ENCODE measurements at places on chromosomes 5 and 9.

DNA sequence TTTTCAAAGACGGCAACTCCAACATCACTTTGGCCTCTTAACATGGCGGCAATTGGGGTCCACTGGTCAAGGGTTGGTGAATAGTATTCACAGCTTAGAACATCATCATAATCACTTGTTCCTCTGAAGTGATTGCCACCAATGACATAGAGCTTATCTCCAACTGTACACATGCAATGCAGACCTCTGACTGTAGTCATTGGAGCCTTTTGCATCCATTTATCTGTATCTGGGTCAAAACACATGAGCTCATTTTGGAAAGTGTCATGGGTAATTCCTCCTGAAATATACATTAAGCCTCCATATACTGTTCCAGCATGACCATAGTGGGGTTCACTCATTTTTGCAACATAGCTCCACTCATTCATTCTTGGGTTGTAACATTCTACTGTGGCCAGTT, 2.0 kb downstream of the KLHL9 start:
- no peak for DNase-seq

- peak; percentile 57 for DNase-seq
Measured at GRCh38 chr9:130265431-130266235, at the start of gene HMCN2. HMCN2 (plus strand) TSS chr9:130265760; CDS start chr9:130265879, 119 bp downstream.

GRCh38 chr9:8750639-8751051, 951.1 kb upstream of the DMAC1 start:
- DNase-seq: peak; percentile 46

- no peak for DNase-seq
Measured at GRCh38 chr9:136295542-136296433, 8.1 kb downstream of the CCDC187 start.

DNA sequence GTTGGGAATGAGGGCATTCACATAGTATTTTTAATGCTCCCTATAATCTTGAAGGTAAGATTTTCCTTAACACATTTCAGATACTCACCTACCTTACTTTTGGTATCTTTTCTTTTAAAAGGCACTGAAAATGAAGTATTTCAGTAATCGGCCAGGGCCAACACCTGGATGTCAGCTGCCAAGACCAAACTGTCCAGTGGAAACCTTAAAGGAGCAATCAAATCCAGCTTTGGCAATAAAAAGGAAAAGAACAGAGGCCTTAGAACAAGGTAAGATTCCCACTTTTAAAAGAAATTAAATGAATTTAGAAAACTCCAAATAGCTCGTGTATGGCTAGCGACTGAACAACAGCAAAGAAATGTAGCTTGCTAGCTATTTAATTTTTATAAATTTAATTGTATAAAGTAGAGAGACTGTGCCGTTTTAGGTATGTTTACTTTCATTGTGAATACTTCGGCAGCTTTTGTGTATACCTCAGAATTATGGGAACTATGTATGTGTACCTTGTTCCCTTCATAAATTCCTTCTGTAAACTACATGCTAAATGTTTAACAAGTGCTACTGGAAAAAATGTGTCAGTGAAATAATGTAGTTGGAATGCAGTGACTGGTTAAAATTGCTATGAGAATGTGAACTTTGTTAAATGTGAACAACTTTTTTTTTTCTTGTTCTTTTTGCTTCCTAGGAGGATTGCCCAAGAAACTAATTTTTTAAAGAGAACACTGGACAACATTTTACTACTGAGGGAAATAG, 41.9 kb downstream of the CDK7 start:
- no peak for DNase-seq

GRCh38 chr5:168318240-168318639, 26.8 kb downstream of the WWC1 start:
- no peak for DNase-seq

GRCh38 chr5:97534166-97534565, 351.1 kb upstream of the RIOK2 start:
- peak; percentile 53 for DNase-seq

- DNase-seq: no peak
Measured at GRCh38 chr5:96146675-96147074, 185.0 kb upstream of the ELL2 start.

DNA sequence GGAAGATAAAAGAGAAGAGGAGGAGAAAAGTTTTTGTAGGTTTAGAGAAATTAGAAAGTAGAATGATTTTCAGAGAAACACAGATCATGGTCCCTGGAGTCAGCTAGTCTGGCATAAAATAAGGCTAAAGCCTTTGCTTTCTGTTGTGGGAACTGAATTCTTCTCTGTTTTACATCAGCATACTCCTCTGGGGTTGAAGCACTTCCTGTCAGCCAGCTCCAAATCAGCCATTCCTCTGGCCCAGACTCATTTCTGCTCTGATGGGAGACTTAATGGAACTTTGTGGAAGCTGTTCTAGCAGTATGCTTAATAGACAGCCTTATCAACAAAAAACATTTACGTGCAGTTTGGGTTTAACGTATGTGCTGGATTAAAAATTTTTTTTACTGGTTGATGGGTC, 143.2 kb downstream of the HMHB1 start:
- DNase-seq: no peak

DNA sequence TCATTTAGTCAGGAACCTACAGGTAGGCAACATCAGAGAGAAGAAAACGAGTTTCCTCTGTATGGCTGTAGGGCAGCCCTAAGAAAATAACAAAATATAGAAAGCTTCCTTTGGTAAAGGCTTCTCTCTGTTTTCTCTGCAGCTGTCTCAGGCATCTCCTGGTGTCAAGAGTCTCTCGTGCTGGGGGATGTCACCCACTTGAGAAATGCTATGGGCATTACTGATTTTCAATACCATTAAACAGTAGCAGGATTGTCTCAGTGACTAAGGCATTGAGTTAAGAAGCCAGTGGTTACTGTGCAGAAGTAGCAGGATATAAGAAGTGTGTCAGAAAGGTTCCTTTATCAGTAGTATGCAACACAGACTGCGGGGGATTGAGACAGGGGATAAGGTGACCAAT, 32.4 kb downstream of the LIFR start:
- DNase-seq: no peak

DNA sequence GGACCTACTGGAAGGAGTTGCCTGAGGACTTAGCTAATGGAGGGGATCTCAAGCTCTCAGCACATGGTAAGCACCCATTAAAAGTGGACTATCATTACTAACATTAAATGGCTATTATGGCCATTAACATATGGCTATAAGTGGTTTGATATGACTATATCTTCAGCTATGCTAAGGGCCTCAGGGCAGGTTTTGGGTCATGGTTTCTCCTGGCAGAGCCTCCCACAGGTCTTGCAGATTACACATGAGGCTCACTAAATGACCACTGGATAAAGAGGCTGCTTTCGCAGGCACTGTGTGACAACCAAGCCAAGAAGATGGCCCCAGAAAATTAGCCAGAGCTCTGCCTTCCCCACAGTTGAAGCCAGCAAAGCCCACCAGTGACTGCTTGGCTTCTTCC, 15.4 kb downstream of the CCNJL start:
- no peak for DNase-seq

DNA sequence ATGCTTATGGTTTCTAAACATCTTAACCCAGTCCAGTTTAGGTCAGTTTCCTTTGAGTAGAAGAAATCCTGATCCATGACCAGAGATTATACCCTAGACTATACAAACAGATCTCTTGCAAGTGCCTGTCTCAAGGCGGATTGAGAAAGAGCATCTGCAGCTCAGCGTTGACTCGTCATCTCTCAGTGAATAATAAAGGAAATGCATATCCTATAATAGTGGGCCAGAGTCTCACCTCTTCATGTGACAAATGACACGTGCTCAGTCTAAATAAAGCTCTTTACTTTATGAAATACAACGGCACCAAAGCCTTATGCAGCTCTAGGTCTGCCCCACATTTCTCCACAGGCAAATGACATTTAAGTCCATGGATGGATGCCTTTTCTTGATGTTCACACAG, 179.4 kb upstream of the NR3C1 start:
- no peak for DNase-seq

DNA sequence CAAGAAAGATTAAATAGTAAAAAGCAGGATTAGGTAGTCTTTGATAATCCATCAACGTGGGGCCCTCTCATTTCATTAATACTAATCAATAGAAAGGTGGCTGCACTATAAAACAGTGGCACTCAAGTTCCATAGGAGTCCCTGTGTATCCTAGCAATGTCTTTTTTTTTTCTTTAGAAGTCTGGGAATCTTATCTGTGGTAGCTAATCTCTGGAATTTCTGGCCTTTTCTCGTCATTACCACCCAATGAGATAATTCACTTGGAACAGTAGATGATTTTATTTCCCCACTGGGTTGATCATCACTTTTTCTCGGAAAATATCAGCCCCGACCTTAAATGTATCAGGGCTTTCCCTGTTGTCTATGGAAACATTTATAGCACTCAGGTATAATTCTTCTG, 86.8 kb upstream of the CDH6 start:
- no peak for DNase-seq

DNA sequence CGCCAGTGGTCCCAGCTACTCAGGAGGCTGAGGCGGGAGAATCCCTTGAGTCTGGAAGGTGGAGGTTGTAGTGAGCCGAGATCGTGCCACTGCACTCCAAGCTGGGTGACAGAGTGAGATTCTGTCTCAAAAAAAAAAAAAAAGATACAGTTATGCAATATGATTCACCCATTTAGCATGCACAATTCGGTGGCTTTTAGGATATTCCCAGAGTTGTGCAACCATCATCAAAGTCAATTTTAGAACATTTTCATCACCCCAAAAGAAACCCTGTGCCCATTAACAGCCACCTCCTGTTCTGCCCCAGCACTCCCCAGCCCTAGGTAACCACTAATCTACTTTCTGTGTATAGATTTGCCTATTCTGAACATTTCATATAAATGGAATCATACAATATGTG, 4.3 kb upstream of the DHFR start:
- DNase-seq: no peak

- DNase-seq: peak; percentile 19
Measured at GRCh38 chr5:57550132-57550531, 67.5 kb upstream of the ACTBL2 start.

- DNase-seq: no peak
Measured at GRCh38 chr5:56078278-56079156, 83.8 kb upstream of the IL6ST start.

DNA sequence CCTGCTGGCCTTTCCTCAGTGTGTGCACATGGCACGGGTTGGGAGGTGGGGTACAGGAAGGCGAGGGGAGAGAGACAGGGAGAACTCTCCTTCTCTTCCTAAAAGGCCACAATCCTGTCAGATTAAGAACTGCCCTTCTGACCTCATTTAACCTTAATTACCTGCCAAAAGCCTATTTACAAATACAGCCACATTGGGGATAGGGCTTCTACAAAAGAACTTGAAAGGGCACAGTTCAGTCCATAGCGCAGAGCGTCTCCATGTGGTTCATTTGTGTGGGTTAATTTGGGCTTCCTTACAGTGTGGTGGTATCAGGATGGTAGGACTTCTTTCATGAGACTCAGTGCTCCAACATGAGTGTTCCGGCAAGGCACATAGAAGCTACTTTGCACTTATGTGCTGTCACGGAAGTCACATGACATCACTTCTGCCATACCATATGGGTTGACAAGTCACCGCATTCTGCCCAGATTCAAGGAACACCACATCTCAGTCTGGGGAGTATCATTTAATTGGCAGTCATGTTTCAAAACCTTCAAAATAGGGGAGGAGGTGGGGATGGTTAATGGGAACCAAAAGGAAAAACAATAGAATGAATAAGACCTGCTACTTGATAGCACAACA, 46.8 kb downstream of the NLN start:
- DNase-seq: no peak

GRCh38 chr5:67516948-67517565, 320.5 kb upstream of the CD180 start:
- no peak for DNase-seq

DNA sequence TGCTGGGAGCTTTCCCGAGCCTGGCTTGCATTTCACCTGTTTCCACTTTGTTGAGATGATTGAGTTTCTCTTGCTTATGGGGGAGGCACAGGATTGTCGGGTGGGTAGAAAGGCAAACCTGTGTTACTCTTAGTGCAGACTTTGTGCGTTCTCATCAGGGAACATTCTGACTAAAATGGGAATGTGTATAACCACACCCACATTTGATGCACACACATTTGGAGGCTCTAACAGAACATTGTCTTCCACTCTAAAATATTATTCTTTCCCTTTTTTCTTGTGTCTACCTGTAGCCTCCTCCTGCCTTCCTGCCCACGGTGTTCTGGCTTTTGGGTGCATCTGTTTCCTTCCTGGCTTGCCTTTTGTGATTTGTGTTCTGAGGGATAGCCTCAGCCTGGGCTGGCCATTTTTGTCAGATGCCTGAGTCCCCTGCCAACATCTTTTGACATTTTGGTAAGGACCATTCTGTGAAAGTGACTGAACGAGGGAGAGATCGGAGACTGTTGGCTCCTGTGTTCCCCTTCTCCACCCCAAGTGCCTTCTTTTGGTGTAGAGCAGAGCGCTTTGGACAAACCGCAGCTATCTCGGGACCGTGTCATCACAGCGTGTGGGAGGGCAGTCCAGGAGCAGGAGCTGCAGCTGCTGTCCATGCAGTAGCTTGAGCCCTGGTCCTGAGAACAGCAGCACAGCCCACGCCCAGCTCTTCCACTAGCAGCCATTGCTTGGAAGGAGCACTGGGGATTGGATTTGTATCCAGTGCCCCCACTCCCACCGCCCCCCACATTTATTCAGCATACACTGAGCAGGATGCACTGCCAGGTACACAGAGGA, 101.4 kb downstream of the ARHGAP26 start:
- DNase-seq: no peak

GRCh38 chr9:135413461-135413860, 66.1 kb upstream of the PPP1R26 start:
- no peak for DNase-seq

DNA sequence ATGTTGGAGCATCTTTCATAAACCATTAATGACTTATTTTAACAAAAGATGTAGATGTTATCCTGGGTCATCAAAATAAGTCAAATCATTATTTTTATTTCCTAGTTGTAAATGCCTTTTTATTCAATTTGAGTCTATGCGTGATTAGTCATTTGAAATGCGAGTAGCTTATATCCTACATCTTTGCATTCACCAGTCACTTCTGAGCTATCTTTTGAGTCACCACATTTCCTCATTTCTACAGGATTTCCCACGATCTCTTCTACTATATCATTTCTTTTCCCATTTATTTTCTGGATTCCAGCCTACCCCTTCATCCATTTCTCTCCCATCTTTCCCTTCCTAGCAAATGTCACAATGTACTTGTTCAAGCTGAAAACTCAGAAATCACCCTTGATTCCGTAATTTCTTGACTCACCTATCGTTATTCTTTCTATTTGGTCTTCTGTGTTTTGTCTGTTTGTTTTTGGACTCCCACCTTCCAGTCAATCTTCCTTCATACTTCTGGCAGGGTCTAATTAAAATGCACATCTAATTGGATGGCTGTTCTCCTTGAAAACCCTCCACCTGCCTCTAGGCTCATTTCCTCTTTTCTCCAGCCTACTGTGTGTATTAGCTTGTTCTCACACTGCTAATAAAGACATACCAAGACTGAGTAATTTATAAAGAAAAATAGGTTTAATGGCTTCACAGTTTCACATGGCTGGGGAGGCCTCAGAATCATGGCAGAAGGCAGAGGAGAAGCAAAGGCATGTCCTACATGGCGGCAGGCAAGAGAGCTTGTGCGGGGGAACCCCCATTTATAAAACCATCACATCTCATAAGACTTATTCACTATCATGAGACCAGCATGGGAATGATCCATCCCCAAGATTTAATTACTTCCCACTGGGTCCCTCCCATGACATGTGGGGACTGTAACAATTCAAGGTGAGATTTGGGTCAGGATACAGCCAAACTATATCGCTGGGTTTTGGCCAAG, 112.4 kb downstream of the MEF2C start:
- no peak for DNase-seq

All from ELF-1 (cell line).